ENCODE measurements at places on chromosomes 4 and X. TPM values are rescaled to one million over a fixed set of nuclear protein-coding genes. Genes with fewer than 3 reads are reported as not detected.

DNA sequence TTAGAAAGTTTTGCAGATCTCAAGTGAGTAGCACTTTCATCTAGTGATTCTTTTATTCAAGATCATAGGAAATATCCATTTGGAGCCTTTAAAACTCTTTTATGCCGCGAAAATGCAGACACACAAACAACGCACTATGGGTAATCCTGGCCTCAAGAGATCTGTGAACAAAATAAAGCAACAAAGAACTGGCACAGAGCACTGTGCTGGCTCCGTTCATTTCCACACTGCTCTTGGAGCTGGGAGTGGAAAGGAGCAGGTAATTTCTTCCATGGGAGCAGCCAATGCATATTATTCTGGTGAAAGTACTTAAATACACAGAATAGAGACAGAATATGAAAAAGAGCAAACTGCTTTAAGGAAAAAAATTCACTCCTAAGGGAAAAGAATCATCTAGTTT lies 172.7 kb upstream of the FRG1 start:
- no peak for DNase-seq

CORIN gene
- 0.38 TPM for total RNA-seq

GRCh38 chr4:38141808-38142500 lies 181.8 kb downstream of the PTTG2 start:
- peak; percentile 78 for DNase-seq

DNA sequence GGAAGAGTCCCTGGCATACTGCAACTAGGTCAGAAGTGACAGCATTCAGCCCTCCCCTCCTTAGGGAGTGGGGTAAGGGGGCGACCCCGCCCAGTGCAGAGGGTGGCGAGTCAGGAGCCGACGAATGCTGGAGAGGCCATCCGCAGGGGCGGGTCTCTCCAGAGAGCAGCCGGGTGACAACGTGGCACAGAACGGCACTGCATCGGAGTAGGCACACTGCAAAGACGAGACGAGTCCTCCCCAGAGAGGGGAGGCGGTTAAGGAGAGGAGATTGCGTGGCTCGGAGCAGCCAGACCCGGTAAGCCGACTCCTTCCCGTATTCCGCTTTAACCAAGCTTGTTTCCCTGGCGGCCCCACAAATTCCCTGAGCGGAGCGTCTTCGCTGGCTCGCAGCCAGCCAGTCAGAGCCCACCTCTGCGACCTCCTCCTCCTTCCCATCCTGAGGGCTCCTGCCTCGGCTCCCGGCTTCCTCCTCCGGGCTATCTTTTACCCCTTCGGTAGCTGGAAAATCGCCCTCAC lies 54.9 kb downstream of the LINC00632 start:
- DNase-seq = no peak

AMOT gene
- not detected for total RNA-seq

DNA sequence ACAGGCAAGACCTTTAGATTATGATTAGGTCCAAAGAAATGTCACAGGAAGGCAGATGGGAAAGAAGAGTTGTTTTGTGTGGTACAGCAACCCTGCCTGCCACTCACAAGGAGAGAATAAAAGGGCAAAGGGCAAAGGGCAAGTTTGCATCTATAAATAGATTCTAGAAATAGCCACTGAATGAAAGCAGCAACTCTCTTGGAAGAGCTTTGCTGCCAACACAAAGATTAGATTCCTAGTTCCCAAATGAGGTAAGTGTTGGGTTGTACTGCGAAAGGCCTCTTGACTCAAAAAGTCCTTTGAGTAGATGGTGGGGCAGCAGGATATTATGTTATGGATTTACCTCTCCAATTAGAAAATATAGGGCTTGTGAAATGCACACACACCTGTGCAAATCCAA lies 61.2 kb downstream of the MOSPD2 start:
- DNase-seq = no peak

DNA sequence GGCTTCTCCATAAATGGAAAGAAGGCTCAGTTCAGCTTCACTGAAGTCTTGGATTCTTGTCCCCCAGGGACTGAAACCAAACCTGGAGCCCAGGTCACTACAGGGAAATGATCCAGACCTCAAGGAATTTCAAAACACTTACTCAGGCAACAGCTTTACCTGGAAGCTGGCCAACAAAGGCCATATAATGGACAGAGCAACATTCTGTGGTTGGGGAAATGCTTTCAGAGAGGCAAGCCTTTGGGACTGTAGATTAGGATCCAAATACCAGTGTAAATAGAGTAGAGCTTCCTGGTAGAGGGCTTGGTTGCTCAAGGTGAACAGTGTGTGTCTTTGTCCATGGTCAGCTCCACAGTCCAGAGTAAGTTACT lies 57.0 kb upstream of the PROM1 start:
- peak; percentile 77 for DNase-seq

GRCh38 chr4:130025701-130026100 lies 929.7 kb downstream of the C4orf33 start:
- no peak for DNase-seq

- DNase-seq = no peak
Measured at GRCh38 chrX:49067285-49068120, 6.3 kb downstream of the PRAF2 start.

GRCh38 chrX:132748268-132748667 lies 210.2 kb downstream of the HS6ST2 start:
- DNase-seq = no peak

UGT8 gene
- total RNA-seq = under 0.01 TPM

GRCh38 chrX:39117101-39117500 lies 315.8 kb downstream of the MID1IP1 start:
- no peak for DNase-seq

DNA sequence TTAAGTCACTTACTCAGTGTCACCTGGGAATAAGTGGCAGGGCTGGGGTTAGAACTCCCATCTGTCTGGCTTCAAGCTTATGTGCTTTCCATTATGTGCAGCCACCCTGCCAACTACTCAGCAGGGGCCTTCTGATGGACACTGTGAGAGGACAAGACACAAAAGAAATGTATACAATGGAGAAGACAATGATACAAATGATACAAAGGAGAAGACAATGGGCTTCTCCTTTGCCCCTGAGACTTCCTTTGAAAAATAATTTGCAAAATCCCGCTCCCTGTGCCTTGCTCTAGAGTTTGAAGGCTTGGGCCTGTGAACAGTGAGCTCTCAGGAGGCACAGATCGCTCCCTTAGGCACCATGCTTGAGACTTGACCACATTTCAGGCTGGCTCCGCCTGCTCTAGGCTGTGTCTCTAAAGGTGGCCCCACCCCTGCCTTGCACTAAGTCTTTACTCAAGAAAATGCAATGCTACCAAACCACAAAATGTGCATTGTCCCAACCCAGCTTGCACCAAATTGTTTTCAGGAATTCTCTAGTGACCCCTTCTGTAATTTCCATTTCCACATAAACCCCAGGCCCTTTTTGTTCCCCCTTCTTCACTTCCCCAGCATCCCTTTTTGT lies 27.1 kb upstream of the STX18 start:
- no peak for DNase-seq

- DNase-seq = peak; percentile 73
Measured at GRCh38 chr4:88582493-88582892, 9.8 kb upstream of the HERC3 start.

EREG gene
- 30.7 TPM for total RNA-seq

DNA sequence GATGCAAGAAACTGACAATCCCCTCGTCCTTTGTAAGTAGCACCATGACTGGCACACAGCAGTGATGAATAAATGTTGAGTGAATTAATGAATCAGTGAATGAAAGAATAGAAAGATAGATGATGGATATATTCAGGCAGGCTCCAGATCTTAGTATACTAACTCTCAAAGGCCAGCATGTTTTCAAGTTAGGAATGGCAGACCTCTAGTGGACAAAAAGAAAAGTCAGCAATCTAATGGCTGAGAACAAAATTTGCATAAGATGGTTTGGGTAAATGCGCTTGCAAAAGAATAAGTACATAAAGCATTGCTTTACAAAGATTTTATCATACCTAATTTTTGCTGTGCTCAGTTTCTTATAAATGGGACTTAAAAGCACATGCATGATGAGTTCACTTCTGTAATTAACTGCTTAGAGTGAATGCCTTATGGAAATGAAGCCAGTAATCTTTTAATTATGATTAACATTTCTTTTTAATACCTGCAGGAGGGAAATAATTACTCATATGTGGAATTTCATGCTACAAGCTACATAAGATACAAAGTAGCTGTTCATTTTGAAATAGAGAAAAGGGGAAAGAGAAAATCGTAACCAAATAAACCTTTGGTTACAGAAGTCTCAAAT lies 126.9 kb upstream of the GPRIN3 start:
- peak; percentile 41 for DNase-seq

SLC38A5 gene
- total RNA-seq = 348 TPM

DNA sequence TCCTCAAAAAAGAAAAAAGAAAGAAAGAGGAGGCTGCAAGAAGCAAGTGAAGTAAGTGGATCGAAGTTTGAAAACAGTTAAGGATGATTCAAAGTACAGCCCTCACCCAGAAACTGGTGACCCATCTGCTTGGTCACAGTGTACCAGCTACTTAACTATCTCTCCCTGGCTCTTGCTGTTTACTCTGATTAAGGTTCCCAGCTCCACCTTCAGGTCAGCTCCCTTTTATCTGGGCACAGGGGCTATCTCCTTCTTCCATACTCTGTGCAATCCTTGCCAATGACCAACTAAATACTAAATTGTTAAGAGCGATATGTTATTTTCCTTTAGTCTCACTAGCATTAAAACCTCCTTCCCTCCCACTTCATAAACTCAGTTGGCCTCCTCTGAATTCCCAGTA lies 81.5 kb upstream of the SMIM10 start:
- DNase-seq = no peak

DNA sequence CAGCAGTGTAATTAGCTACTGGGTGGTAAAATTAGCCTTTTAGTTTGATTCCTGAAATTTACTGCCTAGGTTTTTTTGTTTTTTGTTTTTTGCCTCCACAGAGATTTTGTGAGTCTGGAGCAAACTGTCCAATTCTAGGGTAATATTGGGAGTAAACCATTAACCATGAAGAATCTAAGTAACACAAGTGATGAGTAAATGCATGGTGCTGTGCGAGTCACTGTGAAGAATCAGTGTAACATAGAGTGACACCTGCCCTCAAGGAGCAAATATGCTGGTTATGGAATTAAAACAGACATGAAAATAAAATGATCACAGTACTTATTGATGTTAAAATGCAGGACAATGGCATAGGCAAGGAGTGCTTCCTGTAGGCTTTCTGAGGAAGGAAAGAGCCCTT lies 60.1 kb downstream of the LRP2BP start:
- DNase-seq = no peak

IL3RA gene
- not detected for total RNA-seq

GRCh38 chr4:77142646-77143028 lies 14.4 kb upstream of the CCNG2 start:
- DNase-seq = no peak

DNA sequence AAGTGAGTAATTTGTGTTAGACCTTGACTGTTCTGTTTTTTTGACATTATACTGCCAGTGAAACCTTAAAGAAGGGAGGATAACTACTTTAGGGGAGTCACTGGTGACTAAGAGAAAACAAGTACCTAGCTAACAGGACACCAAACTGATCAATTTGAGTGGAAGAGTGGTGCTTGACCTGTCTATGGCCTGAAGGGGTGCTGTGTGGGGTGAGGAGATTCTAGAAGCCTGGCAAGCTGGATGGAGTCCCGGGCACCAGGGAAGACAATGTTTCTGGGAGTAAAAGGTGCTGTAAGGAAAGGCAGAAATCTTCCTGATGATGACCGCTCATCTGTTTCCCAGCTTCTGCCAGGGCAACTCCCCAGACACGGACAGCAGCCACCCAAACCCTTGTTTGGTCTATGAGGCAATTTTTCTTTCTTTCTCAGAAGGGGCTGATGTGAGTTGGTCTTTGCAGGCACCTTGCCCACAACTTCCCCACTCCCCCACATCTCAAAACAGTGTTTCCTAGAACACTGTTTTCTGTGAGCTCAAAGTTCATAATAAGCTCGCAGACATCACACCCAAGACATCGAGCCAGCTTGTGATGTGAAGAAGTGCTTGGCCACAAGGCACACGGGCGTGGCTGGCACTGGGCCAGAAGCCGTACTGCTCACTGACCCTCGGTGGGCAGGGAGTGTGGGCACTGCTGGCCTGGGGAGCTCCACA lies 4.6 kb downstream of the TXK start:
- no peak for DNase-seq

DNA sequence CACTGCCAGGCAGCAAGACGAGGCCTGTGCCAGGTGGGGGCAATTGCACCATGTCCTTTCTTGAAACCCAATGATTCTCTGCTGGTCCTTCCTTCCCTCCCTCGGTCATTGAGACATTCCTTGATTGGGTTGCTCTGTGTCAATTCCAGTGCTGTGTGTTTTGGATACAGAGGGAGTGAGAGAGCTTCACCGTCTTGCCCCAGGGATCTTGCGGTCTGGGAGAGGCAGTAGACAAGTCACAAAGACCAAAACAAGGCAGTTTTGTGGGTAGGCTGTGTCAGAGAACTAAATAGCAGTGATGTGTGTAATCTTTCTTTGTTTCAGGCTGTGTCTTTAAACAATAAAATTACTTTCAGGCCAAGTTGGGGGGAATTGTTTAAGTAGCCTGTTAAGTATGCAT lies 38.8 kb upstream of the TADA2B start:
- DNase-seq = no peak

DNA sequence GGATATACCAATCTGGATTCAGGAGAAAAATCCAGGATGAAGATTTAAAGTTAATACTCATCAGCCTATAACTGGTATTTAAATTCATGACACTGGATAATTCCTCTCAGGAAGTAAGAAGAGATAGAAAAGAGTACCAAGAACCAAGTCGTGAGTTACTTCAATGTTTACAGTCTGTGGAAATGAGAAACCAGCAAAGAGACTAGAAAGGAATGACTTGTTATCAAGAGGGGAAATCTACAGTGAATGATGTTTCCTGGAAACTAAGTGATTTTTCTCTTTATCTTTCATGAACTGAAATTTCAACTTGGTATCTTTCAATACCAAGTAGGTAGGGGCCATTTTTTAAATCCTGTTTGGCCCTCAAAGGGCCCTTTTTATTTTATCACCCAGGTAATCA lies 217.9 kb upstream of the AFF2 start:
- DNase-seq = no peak

GRCh38 chrX:135345107-135345589 lies 35.9 kb downstream of the ETDC start:
- peak; percentile 3 for DNase-seq

DNA sequence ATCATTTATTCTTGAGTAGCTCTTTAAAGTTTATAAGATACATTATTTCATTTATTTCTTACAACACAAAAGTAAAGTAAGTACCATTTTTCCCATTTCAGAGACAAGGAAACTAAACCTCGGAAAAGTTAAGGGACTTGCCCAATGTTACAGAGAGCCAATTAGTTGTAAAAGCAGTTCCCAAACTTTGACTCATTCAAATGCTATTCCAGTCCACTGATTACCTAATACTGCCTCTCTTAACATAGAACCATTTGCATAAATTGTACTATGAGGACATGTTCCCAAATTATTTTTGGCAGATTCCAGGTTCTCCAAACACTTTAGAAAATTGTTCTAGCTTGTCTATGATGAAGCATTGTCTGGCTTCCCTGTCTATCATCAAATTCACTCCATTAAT lies 45.6 kb upstream of the GRIA3 start:
- peak; percentile 67 for DNase-seq
